CD14-positive monocyte (primary cell): ENCODE measurements at places on chromosomes 11 and 22.

DNA sequence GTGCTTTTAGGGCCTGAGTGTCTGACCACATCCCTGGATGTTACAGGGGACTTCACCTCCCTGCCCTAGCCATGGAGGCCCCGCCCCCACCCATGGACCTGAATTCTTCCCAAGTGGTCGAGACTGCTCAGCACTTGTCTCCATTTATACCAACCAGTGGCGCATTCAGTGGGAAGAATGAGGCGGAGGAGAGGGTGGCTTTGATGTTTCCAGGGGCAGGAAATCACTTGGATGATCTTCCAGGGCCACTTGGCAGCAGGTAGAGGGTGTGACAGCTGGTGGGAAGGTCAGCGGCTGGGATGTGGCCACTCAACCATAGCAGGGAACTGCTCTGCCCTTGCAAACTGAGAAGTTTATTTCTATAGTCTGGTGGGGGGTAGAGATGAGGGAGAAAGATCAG lies 155.1 kb upstream of the BLID start:
- no peak for DNase-seq

DNA sequence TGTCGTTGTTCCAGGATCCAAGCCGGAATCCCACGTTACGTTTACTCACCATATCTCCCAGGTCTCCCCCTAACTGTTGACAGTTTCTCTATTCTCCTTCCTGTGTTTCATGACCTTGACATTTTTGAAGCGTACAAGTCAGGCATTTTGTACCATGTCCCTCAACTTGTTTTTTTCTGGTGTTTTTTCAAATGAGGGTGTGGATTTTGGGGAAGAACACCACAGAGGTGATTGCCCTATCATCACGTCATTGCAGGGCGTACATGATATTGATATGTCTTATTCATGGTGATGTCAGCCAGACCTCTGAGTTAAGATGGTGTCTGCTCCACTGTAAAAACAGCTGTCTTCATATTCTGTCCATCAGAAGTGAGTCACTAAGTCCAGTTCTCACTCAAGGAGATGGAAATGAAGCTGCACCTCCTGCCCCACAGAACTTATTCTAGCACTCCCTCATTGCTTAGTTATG lies 28.3 kb upstream of the SOX10 start:
- no peak for DNase-seq

DNA sequence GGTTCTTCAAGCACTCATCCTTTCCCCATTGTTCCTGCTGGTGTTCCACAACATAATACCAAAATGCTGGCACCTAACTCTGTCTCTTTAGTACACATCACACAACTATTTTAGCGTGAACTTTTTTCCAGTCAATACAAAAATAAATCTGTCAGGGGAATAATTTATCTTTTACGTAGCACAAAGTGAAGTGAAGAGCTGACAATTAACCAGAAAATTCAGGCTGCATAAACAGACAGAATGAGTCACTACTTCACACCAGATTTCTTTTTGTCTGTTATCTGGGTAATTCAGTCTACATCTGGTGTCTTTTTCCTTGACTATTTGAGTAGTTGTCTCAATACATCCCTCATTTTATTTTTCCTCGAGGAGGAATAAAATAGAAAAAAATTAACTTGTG lies 7.9 kb upstream of the ETS1 start:
- DNase-seq: no peak

DNA sequence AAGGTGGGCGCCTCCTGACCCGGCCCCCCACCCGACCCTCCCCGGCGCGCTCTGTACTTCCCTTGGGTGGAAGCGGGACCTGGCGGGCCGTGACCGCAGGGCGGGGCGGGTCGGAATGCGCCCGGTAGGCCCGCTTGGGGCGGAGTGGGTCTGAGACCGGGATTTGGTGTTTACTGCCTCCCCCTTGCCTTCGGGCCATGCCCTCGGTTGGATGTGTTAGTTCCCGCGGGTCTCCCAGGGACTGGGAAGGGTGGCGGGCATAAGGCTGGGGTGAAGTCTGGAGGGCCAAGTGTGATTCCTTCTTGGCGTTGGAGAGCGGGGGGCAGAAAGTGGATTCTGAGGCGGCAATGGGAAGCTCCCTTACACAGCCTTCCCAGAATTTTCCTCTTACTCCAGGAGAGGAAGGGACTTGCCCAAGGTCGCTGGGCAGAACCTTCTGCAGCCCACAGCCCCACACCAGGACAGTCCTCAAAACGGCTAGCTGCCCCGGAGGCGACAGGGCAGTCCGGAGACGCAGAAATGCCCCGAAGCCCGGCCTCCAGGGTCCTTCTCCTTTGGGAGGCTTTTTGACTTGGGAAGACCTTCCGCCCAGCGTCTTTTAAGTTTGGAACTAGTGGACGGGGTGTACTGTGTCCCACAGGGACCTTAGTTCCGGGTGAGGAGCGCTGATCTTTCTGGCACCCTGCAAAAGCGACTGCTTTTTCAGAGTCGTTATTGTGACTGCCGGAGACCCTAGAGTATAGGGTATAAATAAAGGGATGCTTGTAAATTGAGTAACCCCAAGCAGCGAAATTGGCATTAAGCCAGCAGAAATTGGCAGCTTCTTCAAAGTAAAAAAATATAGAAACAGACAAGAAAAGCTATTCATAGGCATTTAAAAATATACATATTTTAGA lies 647 bp downstream of the SWAP70 start:
- DNase-seq: peak; percentile 39

DNA sequence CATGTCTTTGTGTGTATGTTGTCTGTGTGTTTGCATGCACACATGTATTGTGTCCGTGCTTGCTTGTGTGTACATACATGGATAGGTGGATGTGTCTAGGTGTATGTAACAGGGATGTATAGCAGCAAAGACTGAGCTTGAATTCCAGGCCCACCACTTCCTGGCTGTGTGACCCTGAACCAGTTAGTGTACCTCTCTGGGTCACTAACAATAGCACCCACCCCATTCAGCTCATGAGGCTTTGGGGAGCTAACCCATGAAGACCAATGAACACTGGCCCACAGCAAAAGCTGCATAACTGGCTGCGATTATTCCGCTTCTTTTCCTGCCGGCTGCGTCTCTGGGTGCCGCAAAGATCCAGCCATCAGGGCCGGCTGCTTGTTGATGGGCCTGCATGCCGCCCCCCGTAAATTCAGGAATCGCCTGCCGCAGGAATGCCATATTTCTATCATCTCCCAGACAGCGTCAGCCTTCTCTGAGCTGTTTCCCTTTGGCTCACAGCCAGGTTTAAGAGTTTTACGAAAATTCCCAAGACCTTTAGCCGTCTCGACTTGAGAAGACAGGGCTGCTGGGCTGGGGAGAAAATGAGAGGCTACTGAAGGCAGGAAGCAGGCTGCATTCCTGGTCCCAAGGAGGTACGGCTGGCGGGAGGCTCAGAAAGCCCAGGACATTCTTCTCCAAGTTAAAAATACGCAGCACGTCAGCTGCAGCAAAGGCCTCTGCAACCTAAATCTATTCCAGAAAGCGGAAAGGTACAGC lies 224.6 kb downstream of the MN1 start:
- DNase-seq: no peak

DNA sequence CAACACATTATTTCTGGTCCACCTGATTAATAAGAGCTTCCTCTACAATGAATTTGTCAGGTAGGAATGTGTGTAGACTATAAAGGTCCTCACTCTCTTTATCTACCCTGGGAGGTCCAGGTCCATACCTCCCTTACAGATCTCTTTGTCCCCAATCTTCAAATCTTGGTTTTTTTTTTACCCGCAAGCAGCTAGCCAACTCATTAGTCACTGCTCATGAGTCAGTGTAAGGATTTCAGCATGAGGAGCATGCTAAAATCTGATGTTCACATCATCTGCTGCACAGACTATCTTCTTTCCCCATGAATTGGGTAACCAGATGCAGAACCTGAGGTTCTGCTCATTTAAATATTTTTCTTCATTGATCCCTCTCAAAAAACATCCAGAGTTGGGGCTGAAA lies 397.0 kb upstream of the ISX start:
- no peak for DNase-seq

DNA sequence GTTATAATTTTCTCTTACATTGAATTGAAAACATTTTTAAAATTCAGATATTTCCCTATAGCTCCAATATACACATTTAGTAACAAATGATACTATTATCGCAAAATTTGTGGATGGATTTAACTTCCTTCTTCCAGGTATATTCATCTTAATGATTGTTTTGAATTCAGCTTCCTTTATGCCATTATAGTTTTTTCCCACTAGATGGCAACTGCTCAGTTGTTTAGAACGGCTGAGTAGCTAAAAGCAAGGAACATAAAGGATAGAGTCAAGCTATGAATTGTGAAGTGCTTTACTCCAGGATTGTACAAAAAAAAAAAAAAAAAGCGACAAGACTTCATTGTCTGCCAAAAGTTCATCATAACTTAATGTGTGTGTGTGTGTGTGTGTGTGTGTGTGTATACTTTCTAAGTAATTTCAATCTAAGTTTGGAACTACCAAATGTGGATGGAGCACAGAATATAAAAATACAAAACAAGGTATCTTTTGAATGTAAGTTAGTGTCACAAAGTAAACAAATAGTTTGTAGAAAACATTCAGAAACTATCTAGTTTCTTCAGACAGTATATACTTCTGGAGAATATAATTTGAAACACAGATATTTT lies 846.4 kb downstream of the DLG2 start:
- DNase-seq: no peak

GRCh38 chr11:76658651-76659650 lies 11.6 kb downstream of the LRRC32 start:
- DNase-seq: no peak

- peak; percentile 14 for DNase-seq
Measured at GRCh38 chr22:19663286-19663815, 51.0 kb upstream of the SEPTIN5 start.

GRCh38 chr22:27474711-27475547 lies 326.6 kb downstream of the MN1 start:
- DNase-seq: no peak

GRCh38 chr11:79244241-79244772 lies 196.5 kb downstream of the TENM4 start:
- no peak for DNase-seq

DNA sequence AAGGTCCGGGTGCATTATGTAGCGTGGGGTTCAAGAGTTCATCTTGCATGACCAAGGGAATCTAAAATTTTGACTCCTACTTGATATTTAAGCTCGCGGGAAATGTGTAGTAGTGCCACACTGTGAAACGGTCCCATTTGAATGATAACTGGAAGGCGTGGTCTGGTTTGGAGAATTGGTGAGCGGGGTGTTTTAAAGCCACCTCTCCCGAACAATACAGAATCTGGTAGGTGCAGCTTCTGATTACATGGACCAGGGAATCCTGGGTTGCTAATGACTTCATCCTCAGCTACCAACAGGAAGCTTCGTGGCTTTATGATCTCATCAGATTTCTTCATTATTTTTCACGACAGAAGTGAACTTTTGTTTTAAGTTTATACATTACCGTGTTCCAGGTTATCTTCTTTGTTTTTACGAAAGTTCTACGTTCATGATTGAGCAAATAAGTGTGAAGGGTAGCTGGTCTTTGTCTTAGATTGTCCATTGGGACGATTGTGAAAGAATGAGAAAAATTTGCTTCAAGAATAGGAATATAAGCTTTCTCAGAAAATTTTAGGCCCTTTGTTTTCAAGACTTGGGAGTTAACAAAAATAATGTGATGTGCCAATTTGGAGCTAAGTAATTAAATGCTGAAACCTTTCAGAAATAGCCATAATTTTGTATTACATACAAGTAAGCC lies 1.7 kb downstream of the QSER1 start:
- DNase-seq: peak; percentile 64

- DNase-seq: no peak
Measured at GRCh38 chr11:69705901-69706787, 2.3 kb upstream of the FGF19 start.

DNA sequence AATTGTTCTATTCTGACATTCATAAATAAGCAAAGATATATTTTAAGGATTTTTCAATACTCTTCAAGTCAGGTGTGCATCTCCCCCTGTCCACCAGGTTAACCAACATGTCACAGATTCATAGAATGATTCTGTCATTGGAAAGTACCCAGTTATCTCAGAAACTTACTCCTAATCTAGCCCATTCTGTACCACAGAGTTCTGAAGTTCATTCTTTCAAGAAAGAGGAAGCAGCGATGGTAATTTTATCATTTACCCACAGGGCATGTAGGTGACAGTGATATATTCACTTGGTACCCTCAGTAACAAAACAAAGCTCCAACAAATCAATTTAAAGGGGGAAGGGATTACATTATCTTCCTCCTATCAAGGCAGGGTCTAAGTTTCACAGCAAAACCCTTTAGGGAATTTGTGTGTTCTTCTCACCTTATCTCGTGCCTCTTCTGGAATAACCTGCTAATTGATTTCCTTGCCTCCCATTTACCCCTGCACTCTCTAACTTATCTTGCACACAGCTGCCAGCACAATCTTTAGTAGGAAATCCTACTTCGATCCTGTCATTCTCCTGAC lies 19.0 kb upstream of the MPPED2 start:
- no peak for DNase-seq

DNA sequence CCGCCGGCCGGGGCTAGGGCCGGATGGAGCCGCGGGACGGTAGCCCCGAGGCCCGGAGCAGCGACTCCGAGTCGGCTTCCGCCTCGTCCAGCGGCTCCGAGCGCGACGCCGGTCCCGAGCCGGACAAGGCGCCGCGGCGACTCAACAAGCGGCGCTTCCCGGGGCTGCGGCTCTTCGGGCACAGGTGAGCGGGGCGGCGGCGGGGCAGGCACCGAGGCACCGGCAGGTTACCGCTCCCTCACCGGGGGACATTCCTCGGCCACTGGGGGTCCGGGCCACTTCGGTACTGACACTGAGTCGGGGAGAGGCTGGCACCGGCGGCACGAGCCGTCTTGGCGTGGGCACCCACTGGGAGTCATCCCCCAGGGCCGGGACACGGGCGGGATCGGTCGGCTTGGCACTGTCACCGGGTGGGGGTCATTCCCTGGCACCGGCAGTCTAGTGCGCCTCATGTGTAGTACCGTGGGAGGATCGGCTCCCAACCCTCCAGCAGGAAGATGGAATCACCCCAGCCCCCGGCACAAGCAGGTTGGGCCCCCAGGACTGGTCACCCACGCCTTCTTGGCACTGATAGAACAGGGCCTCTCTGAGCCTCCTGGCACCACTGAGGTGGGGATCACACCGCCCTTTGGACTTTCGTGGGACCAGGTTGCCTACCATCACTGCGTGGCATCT lies 511 bp downstream of the DGKZ start:
- DNase-seq: no peak

DNA sequence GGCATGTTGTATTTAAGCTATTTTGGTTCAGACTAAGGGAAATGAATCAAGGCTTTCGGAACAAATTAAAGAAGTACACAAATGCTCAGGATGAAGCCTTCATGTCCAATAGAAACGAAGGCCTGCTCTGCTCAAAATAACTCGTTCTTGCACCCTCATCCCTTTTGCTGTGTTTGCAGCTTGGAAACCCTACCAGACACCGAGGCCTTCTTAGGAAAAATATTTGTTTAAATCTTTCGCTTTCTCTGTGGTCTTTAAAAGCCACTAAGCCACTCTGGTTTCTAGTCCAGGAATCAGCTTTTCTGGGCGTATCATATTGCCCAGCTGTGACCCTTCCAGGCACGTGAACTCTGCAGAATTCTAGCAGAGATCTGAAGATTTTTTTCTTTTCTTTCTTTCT lies 60.9 kb upstream of the HSPA8 start:
- no peak for DNase-seq
